ENCODE measurements at places on chromosomes 5 and 9. TPM values are rescaled to one million over a fixed set of nuclear protein-coding genes. Genes with fewer than 3 reads are reported as not detected.

ARID3C gene
- total RNA-seq: not detected

RNF224 gene
- 0.10 TPM for total RNA-seq

HARS2 gene
- 31.8 TPM for total RNA-seq

ARSI gene
- total RNA-seq: 4.8 TPM

GZMA gene
- total RNA-seq: 34.8 TPM

LCN10 gene
- total RNA-seq: not detected

IL5 gene
- total RNA-seq: not detected

CLIC3 gene
- total RNA-seq: 3.4 TPM

PCDHB12 gene
- total RNA-seq: not detected

FOXD4L6 gene
- not detected for total RNA-seq

C5orf58 gene
- not detected for total RNA-seq
